ENCODE measurements at places on chromosomes 3 and 15.

GRCh38 chr3:144756704-144757440 is 785.2 kb downstream of the DIPK2A start:
- no peak for DNase-seq

DNA sequence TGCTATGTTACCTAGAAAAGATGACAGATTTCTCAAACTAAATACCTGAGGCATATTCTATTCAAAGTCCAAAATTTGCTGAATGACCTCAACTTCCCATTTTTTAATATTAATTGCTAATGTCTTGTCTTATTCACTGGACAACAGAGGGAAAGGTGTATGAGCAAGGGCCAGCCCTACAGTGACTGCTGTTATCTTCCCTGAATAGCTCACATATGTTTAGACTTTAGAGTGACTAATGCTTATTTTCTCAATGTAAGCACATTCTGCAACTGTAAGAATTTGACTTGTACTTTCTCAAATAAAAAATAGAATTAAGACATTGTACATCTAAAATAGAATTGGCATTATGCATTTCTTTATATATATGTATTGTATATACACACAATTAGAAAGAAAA is 26.5 kb upstream of the AADACL2 start:
- DNase-seq, result no peak

GRCh38 chr3:14203521-14204079 is 25.0 kb downstream of the LSM3 start:
- peak; percentile 42 for DNase-seq

DNA sequence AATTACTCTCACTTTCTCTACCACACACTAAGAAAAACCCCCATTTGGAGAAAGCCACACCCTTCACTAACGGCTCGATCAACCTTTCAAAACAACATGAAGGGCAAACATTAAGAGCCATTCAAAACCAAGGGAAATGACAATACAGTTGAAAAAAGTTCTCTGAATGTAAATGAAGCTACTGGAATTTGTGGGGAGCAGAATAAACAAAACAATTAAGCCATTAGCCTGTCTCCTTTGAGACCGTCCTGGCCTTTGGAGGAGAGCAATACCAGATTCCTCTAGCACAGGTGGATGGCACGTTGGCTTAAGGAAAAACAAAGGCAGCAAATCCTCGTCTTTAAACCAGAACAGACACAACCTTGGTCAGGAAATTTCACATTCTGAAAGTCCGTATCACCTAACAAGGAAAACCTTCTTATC is 18.7 kb downstream of the MYO1E start:
- DNase-seq, result no peak

DNA sequence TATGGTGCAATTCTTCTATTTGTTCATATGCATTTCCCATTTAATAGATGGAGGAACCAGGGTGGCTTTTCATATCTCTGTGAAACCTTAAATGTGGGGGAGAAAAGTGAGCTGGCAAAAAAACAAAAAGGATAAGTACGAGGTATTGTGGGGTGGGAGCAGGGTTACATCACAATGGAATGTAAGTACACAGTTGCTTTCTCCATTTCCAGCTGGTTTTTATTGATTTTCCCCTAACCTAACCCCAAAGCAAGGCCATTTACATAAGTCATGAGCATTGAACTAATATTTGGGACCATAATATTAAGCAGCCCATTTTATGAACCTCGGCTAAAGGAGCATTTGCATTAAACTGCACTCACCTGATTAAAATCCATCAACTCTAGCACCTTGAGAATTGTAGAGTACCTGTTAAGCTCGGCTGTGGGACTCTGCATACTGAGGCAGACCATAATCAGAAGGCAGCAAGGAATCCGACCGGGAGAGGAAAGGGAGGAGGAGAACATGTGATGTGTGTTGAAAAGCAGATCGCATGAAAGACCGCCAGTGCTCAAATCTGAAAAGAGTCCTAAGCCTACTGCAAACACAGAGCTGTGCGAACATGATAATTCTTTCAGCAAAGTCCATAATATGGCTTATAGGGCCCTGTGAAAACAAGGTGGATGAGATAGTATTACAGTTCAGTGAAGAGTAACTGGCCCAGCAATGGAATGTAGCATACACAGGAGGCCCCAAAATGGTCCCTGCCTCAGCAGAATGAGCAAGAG is 513.4 kb downstream of the FHIT start:
- no peak for DNase-seq

GRCh38 chr15:78979456-78980320 is 34.8 kb upstream of the CTSH start:
- no peak for DNase-seq

DNA sequence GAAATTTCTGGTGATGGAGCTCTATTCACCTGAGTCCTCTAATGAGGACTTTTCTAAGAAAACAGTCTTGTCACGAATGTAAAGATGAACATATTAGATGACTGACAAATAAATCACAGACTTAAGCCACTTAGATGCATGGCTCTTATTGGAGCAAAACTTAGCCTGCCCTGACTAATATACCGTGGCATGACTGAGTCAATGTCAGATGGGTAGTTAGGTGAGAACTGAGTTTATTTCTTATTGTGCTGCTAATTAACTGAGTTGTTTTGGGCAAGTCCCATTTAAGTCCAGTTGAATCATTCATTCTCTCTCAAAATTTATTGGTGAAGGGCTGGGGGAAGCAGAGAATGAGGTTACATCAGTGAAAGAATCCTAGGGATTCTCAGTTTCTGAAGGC is 459.8 kb downstream of the MCTP2 start:
- no peak for DNase-seq

GRCh38 chr15:93948726-93949125 is 282.6 kb upstream of the MCTP2 start:
- DNase-seq, result no peak

GRCh38 chr3:5186089-5186857 is 1.2 kb upstream of the EDEM1 start:
- no peak for DNase-seq

GRCh38 chr15:67444100-67444499 is 76.8 kb upstream of the C15orf61 start:
- DNase-seq, result no peak

- DNase-seq, result no peak
Measured at GRCh38 chr3:196629228-196629627, 10.3 kb upstream of the NRROS start.

- DNase-seq, result peak; percentile 69
Measured at GRCh38 chr3:42012935-42013690, 51.2 kb upstream of the ULK4 start.

DNA sequence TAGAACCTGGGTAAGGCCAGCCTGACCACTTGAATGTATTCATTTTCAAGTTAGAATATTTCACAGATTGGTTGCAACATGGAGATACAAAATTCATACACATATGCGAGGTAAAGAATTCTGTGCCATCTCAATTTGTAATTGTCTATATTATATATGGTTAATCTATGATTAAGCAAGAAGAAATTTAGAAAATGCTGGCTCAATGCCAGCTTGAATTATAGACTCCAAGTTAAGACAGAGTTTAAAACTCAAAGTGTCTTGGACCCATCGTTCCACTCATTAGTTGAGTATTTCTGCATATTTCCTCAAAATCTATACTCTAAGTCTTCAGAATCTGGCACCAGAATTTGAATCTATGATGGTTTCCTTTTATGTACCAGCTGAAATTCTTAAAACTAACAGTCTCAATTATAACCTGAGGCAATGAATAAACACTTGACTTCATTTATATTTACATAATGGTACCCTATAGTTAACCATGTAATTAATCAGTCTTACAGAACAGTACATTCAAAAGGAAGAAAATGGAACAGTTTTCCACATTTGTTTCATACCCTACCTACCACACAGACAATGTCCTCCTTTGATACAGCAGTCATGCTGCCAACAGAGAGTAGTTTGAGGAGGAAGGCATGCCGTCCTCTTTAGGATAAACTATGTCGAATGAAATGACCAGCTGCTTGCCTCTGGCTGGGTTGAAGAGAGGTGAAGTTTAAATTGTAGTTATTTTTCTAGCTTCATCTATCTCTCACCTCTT is 95.7 kb downstream of the CD47 start:
- no peak for DNase-seq

GRCh38 chr3:133578548-133579191 is 5.2 kb downstream of the CDV3 start:
- DNase-seq, result no peak

DNA sequence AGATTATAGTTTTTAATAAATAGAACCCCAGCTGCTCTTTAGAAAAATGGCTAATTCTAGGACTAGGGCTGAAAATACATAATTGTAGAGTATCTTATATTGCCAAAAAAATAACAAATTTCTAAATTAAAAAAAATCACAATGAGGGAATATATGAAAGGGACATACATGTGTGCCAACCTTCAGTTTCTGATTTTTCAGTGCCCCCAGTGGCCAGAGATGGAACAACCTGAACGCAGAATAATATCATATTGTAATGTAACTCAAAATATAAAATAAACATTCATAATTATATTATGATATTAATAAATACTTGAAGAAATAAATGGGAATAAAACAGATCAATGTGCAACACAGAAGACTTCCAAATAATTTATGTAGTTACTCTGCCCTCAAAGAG is 460.5 kb downstream of the ZNF385D start:
- DNase-seq, result no peak

GRCh38 chr15:65551183-65551582 is 20.9 kb downstream of the HACD3 start:
- no peak for DNase-seq

DNA sequence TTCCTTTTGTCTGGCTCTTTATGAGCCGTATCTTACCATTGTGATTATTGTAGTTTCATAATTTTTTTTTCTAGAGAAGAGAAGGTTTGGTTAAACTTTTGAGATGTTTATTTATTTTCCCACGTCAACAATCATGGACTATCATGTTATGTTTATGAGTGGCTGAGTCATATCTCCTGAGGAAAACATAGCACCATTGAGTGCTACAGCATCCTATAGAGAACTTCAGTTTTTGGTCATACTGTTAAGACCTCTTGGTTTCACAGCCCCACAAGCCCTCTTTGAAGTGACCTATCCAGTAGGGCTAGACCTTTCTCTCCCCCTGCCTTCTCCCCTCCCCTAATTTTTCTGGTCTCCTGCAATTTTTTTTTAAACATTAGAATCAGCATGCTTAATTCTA is 20.8 kb downstream of the PIK3CA start:
- no peak for DNase-seq

- no peak for DNase-seq
Measured at GRCh38 chr3:25281041-25281731, 146.9 kb upstream of the RARB start.

DNA sequence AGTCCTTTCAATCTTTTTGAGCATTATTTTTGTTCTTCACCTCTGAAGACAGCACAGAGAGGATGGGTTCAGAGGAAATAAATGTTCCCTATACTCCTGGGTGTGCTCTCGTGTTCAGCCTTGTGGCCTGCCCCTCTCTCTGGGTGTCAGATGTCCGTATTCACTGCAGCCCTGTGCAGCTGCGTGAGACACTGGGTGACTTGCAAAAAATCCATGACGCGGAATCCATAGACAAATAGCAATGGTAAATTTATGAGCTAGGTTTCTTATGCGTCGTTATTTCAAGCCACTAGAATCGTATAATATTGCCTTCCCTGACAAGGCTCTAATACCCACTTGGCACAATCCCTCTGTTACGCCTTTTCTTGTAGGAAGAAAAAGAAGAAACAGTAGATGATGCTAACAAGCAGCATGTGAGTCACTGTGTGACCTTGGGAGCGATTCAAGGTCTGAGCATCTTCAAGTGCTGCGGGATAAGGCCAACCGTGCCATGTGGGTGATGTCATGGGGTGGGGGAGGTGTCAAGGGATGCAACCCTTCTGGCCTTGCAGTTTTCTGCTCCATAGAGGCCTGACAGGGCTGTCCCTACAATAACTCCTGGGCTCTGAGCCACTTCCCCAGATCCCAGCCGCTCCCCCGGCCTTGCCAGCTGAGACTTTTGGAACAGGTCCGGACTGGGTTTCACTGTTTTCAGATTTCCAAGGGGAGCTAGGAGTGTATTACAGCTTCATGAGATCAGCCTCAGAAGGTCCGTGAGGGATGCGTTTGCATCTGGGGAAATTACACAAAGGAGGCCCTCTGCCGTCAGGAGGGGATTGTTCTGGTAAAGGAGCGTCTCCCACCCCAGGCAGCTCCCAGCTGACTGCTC is 47.6 kb upstream of the POMGNT2 start:
- no peak for DNase-seq

GRCh38 chr3:82581350-82581749 is 819.9 kb upstream of the GBE1 start:
- no peak for DNase-seq

- no peak for DNase-seq
Measured at GRCh38 chr3:78878011-78878410, 889.8 kb downstream of the ROBO1 start.

DNA sequence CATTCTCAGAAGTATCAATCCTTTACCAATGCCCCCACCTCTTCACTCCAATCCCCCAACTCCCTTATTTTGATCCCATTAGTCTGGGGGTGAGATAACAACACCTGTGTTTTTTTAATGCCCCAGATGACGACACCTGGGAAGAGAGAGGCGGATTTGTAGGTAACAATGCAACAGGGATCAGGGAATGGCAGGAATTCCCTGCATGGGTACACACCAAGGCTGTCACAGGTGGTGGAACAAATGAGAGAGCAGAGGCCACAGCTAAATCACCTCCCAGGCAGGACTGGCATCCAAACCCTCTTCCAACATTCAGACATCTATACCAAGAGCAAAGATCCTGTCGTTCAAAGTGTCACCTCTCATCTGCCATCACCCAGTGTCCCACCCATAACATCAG is 319.2 kb upstream of the TRIM42 start:
- DNase-seq, result no peak

DNA sequence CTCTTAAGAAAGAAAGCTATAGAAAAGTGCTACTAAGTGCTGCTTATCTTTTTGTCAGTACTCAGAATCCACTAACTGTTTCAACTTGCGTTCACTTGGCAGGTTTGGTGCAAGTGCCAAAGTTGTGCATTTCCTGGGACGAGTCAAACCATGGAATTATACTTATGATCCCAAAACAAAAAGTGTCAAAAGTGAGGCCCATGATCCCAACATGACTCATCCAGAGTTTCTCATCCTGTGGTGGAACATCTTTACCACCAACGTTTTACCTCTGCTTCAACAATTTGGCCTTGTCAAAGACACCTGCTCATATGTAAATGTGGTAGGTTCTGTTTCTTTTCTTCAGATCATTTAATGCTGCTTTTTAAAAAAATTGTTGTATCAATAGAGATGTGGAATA is 32.6 kb downstream of the GYG1 start:
- no peak for DNase-seq

DNA sequence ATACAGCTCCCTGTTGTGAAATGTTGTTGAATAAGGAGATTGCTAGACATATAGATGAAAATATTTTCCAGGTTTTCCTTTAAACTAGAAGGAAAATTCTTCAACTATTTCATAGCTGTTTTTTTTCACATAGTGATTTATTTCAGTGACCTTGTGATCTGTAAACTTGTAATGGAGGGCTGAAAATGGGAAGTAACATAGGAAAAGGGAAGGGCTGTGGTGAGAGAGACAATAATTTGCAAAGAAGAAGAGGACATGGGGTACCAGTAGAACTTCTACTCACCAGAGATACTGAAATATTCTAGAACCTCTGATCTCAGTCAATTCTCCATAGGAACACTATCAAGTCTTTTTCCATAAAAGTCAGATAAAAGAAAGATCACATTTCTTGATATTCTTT is 60.4 kb downstream of the PLS1 start:
- no peak for DNase-seq

GRCh38 chr15:63953524-63953923 is 92.8 kb downstream of the DAPK2 start:
- no peak for DNase-seq
